Heart left ventricle (tissue), 16 donors: ENCODE measurements at places on chromosomes 1 and 21. TPM values are rescaled to one million over a fixed set of nuclear protein-coding genes. Genes with fewer than 3 reads are reported as not detected.

DNA sequence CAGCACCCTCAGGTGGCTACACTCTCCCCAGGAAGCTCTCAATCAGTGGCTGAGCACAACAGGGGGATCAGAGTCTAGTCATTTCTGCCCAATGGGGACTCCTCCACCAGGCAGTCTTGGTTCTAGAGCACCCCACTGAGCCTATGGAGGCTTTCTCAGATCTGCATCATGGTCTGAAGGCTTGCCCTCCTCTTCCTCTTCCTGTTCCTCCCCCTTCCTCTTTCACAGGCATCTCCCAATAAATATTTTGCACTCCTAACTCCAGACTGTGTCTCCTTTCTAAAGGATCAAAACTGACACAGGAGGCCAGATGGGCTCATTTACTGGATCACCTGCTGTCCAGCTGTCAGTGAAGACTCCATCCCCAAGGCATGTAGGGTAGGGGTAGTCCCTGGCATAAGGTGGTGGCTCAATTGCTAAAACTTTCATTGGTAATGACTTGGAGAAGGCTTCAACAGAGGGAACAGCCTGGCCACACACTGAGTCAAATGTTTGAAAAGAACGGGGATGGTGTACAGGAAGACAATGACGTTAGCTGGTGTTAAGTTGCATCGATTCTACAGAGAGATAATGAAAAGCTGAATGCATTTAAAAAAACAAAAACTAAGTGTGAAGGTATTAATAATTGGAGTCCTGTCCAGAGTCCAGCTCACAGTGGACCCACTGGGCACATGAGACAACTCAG is 84.2 kb upstream of the SLC2A1 start:
- DNase-seq = no peak
- H3K27ac ChIP-seq = no peak overlapping the region
- no peak overlapping the region for H3K4me3 ChIP-seq
- no peaks in the 10 kb centered on the region for H3K36me3 ChIP-seq
- no peaks in the 10 kb centered on the region for H3K27me3 ChIP-seq
- H3K4me1 ChIP-seq = no peaks in the 10 kb centered on the region

Gene EDN2
- total RNA-seq = 3.5 TPM

GRCh38 chr1:54787604-54788003 is 13.5 kb downstream of the TTC22 start:
- no peaks in the 10 kb centered on the region for H3K36me3 ChIP-seq
- DNase-seq = no peak
- H3K4me3 ChIP-seq = no peak overlapping the region
- no peak overlapping the region for H3K27ac ChIP-seq
- H3K27me3 ChIP-seq = no peaks in the 10 kb centered on the region

Gene TRIM62
- total RNA-seq = 2.2 TPM

DNA sequence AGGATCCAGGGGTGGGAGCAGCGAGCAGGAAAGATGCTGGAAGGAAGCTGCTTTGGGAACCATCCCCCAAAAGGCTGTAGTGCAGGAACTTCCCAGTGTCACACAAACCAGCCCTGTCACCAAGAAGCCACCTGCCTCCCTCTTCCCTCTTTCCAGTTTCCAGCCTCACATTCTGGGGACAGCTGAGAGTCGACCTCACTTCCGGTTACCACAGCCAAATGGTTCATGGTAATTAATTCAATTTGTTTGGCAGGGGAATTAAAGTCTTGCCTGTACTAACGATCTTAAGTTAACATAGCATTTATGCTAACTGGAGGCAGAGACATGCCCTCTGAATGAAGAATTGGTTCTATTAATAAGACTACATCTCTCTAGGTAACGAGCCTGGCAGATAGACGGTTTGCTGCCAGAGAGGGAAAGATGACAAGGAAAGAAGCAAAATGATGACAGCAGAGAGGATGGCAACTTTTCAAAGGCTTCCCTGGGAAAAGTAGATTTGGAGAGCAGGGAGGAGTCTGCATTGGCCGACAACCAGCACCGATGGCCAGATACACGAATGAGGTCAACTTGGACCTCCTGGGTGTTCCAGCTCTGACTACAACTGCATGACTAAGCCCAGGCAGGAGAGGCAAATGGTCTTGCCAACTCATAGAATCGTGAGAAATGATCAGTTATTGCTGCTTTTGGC is 64.1 kb downstream of the TMCO4 start:
- H3K27me3 ChIP-seq = no peaks in the 10 kb centered on the region
- no peaks in the 10 kb centered on the region for H3K36me3 ChIP-seq
- no peak overlapping the region for H3K4me3 ChIP-seq
- H3K4me1 ChIP-seq = no peaks in the 10 kb centered on the region
- DNase-seq = peak; percentile 74
